ENCODE measurements at places on chromosomes 7 and 10.
A peak's percentile ranks its signal among the peaks of the same experiment; 100 is the strongest.

GRCh38 chr7:43618073-43618472, 35.2 kb downstream of the STK17A start:
- DNase-seq = no peak

GRCh38 chr7:26447116-26447515, 155.5 kb downstream of the SNX10 start:
- DNase-seq = no peak

DNA sequence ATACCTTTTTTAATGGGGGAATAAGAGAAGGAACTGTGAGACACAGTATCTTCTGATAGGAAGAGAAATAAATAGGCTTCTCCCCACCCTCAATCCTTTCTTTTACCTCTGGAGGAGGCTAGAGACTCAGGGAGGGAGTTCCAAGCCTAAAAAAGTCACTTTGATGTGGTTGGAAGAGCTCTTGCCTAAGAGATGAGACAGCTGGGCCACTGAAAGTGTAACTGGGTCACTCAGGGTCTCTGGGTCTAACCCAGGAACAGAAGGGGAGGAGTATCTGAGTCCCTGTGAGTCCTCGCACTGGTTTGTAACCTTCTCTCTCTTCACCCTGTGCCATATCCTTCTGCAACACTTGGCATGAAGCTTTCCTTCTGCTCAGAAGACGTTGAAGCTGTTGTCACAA, 222.9 kb upstream of the AGK start:
- DNase-seq = no peak

- no peak for DNase-seq
These were observed 3.5 kb upstream of the ADIRF start for GRCh38 chr10:86964847-86965190.

- no peak for DNase-seq
These were observed 89.7 kb upstream of the PRKAR2B start for GRCh38 chr7:106954840-106955239.

- peak; percentile 62 for DNase-seq
These were observed 8.4 kb upstream of the PANK1 start for GRCh38 chr10:89653410-89653869.

Data from Calu3 (cell line).